Stimulated activated CD4-positive, alpha-beta T cell treated with anti-CD3 and anti-CD28 coated beads, Interleukin-1b, Interleukin-23, amount 100 ng/mL, for 1 hour (primary cell): ENCODE measurements at places on chromosomes 2 and 18.

DNA sequence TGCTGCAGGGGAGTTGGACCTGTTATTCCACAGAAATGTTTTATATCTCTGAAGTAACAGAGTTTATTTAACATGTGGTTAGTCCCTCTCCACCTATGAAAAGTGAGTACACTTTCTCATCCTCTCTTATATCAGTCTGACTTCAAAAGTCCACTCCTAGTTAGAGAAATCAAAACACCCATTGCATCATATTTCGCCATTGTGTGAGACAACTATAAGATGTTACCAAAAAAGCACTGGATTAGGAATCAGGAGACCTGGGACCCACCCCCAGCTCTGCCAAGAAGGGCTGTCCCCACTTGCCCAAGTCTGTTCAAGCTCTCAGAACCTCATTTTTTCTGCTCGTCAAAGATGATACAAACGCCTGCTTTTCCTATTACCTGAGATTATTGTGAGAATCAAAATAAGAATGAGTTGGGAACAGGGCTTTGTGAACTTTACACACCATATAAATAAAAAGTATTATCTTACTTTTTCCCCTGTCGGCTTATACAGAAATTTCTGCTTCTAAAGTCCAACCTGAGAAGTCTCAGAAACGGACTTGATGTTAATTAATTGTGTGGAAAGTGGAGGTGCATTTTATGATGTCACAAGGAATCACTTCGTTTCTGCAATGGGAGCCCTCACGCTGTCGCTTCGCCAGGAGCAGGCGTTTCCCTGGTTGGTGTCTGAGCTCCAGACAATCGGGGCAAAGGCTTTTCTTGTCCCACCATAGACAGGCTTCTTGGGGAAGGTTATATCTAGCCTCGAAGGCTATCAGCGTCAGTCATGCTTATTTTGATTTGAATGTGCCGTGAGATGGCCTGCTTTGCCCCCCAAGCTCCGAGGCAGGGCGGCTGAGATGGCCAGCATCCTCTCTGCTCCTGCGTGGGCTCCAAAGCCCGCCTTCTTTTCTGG is 89.6 kb upstream of the ZNF516 start:
- no peak for DNase-seq

GRCh38 chr2:240393831-240394410 is 41.5 kb upstream of the GPC1 start:
- DNase-seq = no peak

- DNase-seq = no peak
These were observed 1.1 kb upstream of the FN1 start for GRCh38 chr2:215436705-215437565.

GRCh38 chr2:237904831-237905599 is 45.6 kb downstream of the RAMP1 start:
- no peak for DNase-seq

- DNase-seq = no peak
These were observed 84.3 kb upstream of the LTBP1 start for GRCh38 chr2:32862269-32863055.

- DNase-seq = no peak
These were observed 30.2 kb downstream of the NYAP2 start for GRCh38 chr2:225429717-225430116.

DNA sequence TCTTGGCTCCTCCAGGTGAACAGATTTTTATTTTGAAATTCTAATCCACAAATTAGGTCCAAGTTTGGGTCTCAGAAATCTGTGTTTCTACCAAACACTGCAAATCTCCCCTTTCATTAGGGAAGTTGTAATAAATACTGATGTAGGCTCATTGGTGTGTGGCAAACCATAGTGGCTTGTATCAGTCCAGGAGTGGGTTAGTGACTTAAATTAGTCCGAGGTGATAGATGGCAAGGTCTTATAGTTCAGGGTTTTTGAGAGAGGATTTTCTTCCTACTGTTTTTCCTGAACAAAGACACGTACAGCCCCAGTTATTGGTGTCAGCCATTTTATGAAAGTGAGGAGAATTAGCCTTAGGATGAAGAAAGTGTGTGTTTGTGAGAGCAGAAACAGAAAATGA is 74.6 kb downstream of the RPRM start:
- DNase-seq = no peak

DNA sequence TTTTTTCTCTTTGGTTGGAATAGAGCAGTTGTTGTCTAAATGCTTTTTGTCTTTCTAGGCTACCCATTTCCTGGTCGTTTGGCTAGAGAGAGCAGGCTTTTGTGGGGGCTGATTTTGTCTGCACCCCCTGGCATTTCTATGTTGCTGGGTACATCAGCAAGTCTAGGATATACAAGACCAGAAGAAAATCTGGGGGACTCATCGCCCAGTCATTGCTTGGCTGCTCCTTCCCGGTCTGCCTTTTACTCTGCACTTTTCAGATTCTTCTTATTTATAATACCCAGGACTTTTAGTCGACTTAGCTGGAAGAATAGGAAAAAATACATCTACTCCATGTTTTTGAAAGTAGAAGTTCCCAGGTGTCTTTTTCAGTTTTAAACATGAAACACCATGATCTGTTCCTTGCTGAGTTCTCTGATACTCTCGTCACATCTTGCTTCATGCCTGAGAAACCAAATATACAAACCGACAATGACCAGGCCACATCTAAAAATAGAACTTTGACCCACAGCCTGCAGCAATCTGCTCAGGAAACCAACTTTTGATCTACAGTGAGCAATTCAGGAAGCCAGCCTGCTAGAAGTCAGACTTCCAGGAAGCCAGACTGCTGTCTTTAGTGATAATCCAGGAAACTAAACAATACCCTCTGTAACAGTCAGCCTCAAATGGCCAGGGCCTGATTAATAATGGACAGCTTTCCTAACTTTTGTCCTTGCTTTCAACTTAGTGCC is 163.8 kb upstream of the MEX3C start:
- DNase-seq = no peak

GRCh38 chr18:42756214-42756613 is 359.3 kb downstream of the RIT2 start:
- DNase-seq = no peak

- no peak for DNase-seq
These were observed 97.6 kb downstream of the MYCN start for GRCh38 chr2:16037808-16038457.

DNA sequence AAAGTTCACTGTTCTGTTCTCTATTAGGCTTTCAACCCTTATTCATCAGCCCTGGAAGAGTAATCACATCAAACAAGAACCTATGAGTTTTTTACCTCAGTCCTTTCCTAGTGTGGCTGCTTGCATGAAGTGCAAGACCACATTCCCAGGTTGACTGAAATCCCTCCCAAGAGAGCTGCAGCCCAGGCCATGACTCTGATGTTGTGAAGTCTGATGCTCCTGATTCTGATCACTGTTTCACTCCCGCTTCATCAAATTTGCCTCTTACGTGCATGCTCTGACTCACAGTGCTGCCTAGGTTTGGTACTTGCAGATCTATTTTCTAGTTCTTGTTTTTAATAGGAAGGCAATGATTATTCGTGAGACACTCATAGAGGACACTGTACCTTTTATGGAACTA is 58.2 kb upstream of the DSEL start:
- no peak for DNase-seq

DNA sequence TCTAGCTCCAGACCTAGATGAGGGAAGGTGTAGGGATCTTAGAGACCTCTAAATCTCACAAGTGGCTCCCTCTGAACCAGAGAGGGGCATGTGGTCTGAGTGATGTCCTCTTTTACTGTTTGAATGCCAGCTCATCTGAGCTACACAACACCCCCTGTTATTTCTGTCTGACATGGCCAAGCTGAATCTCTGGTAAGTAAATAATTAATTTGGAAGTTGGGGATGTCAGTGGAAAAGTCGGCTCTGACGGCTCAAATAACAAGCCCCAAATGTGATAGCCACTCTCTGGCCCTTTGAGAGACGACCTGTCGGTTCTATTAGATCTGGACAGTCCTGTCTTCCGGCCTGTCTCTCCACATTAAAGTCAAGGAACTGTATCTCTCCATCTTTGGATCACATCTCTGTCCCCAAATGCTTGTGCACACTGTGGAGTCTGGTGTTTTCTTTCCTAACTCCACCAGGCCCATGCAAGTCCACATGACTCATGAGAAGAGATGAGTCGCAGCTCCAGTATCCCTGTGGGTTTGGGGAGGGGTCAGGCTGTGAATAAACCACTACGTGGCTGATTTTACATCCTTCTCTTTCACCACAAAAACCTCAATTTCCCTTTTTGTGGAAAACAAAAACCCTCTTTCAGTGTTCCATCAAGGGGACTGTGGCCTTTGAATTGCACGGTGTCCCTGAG is 52.5 kb downstream of the SETBP1 start:
- DNase-seq = no peak

- no peak for DNase-seq
These were observed 861.6 kb upstream of the CELF4 start for GRCh38 chr18:38427234-38427633.

DNA sequence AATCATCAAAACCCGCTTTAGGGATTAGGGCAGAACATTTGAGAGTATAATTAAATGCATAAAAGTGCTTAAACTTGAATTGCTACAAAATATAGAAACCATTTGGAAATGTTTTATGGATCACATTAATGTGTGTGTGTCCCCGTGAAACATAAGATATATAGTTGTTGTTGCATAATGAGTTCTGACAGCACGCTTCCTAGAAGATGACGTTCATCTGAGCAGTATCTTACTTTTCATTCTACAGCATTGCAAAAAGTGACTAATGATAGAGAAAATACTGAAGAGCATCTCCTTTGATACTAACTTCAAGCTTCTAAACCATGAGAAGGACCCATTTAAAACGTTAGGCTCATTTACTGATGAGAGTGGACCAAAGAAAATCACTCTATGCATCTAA is 63.7 kb downstream of the SLC8A1 start:
- no peak for DNase-seq

- no peak for DNase-seq
These were observed 186.0 kb downstream of the CAMKMT start for GRCh38 chr2:44547718-44548117.

GRCh38 chr18:21194871-21195771 is 46.9 kb upstream of the GREB1L start:
- no peak for DNase-seq

DNA sequence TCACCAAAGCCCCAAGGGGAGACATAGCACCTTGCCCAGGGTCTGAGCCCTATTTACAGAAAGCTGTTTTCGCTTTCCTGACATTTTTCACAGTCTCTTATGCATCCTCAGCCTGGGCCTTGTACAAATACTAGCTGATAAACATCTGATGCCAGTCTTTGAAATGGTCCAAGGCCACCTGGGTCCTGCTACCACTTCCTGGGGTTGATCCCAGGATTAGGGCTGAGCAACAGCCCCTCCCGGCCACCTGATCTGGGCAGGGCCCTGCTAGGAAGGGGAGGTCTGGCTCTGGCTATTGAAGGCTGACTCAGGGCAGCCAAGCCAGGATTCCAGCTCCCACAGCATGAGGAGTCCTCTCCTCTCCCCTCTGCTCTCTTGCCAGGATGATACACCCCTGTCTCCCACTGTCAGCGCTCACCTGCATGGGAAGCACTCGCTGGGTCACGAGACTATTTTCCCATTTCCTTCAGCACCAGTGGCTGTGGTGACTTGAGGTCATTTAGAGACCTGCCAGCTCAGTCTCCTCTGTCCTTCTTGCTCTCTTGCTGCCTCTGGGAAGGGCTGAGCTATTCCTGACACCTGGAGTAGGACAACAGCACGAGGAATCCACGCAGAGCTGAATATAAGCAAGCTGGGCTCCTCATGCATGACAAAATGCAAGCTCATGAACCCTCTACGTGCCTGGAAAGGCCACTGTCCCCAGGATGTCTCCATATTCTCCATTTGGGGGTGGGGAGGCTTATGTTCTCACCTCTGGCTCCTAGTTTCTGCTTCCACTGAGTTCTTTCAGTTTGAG is 53.0 kb upstream of the LGALSL start:
- no peak for DNase-seq

GRCh38 chr18:77084688-77085035 is 47.9 kb downstream of the MBP start:
- DNase-seq = no peak

- no peak for DNase-seq
These were observed 85.0 kb downstream of the WDSUB1 start for GRCh38 chr2:159201360-159202063.

- DNase-seq = no peak
These were observed 203.3 kb upstream of the FBXO11 start for GRCh38 chr2:48109491-48110204.

DNA sequence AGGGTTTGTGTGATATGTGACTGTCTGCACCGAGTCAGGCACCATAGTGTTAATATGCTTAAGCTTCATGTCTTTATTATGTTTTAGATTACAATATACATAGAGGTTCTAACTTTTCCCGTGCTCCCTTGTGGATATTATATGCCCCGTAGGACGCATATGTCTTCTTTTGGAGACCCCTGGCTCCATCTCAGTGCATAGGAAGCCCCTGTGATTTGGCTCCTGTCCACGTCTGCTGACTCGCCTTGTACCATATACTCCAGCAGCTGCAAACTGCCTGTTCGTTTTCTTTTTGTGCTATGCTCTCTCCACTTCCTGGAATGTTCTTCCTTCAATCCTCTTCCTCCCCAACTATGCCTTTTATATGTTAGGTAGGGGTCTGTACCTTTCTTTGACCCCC is 110.9 kb downstream of the PTRHD1 start:
- no peak for DNase-seq
